ENCODE measurements at places on chromosomes 11 and 22.

- DNase-seq = no peak
Measured at GRCh38 chr11:99268886-99269285, 248.1 kb downstream of the CNTN5 start.

DNA sequence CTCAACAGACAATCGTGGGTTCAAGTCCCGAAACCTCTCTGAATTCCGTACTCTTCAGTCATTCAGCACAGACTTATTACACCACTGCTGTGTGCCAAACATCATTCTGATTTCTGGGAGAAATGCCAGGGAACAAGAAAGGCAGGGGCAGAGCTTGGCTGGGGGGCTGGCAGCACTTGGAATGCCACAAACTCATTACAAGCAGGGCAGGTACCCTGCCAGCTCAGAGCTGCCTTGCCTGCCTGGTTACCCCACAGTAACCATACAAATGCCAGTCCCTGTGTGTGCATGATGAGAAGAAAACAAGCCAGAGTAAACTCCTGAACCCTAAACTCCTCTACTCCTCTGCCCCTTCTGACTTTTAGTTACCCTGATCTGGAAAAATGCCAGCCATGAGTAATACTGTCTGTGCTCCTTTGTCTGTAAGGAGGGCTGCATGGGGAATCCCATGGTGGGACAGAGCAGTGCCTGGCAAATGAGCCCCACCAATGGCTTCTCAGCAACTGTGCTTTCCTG, 6.9 kb upstream of the RAD9A start:
- DNase-seq = no peak

GRCh38 chr11:57405271-57405860, 14.9 kb upstream of the PRG2 start:
- no peak for DNase-seq

- DNase-seq = no peak
Measured at GRCh38 chr11:102226702-102227490, 90.4 kb upstream of the BIRC3 start.

DNA sequence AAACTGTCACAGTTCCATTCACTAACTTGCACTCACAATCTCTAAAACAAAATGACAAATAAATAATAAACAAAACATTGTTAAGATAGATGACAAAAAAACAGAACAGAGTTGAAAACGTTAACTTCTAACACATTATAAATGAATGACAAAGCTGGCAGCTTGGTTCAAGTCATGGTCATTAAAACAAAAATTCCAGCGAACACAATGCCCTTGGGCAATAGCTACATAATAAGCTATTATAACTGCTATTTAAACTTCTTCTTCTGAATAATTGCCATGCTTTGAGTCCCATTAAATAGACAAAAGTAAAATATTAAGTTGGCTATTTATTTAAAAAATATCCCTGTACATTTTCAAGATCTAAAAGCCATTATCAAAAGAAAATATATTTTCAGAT, 54.7 kb downstream of the PICALM start:
- DNase-seq = no peak

GRCh38 chr11:105937331-105937730, 84.7 kb downstream of the MSANTD4 start:
- no peak for DNase-seq

DNA sequence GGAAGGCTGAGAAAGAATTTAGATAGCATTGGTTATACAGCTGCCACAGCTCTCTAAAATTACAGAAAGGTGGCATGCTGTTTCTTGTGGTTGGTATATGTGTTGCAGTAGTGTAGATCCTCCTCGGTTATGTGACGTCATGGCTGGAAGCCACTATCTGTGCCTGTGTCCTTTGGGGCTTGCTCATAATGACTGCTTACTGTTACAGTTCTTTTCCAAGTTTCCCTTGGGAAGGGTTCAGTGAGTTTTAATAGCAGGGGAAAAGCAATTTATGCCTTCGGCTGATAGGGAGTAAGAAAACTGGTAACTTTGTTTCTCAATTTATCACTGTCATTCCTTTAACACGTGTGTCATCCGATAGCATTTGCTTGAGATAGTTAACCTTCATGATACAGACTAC, 47.2 kb downstream of the POLD3 start:
- peak; percentile 36 for DNase-seq

GRCh38 chr22:31496735-31497146, 405 bp downstream of the SFI1 start:
- no peak for DNase-seq

DNA sequence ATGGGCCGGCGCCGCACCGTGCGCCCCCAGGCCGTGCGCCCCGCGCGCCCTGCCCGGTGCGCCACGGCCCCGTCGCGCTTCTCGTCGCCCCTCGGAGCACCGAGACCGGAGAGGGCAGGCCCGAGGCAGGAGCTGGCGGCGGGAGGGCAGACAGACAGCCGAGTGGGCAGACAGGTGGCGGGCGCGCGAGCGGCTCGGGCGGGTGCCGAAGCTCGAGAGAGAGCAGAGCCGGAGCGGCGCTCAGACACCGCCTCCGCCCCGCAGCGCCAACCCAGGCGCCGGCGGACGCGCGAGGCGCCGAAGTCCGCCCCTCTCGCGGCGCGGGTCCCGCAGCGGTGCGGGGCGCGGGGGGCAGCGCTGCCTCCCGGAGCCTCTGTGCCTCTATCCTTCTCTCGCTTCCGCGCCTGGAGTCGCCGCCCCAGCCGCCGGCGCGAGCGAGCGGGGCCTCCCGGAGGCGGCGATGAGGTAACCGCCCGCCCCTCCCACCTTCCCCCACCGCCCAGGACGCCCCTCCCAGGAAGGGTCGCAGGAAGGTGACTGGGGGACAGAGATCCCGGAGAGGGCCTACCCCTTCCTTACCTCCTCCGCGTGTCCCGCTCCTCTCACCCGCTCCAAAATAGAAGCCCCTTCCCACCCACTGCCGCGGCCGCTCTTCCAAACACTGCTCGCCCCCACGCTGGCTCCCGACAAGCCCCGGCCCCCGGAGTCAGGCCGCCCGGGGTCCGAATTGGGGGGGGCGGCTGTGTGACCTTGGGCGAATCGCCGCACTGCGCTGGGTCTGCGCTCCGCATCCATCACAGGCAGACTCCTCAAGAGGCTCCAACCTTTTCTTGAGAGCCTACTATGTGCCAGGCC, at the start of gene RASL10A:
Gene RASL10A, minus strand, starts transcription at position 412 of the 855 bp plus-strand sequence. CDS start 451 bp downstream, outside the sequence.
- DNase-seq = peak; percentile 55

DNA sequence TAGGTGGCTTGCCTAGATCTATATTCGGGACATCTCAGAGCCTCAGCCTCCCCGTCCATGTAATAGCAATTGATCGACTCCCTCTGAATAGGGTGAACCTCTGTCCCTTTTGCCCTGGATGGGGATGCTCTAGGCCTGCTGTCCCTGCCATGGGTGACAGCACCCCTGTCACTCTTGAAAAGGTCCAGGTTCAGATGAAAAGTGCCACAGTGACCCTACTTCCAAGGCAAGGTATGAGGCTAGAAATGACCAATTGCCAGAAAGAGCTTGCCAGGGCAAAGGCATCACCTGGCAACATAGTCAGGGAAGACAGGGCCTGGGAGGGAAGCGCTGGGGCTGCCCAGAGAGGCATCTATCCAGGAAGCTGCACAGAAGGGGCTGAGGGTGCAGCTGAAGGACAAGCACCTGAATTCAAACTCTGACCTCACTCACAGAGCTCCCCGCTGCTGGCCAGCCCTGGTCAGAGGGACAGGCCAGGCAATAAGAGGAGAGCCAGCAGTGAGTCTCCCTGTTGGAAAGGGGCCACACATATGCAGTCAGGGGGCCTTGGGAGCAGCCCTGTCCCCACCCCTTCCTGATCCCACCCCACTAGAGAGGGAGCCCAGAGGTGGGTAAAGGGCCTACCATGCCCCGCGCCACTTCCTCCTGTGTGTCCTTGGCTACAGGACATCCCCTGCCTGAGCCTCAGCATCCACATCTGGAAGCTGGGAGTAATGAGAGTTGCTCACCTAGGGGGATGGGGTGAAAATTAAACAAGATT, 9.0 kb upstream of the APOBEC3A start:
- DNase-seq = peak; percentile 10

GRCh38 chr11:16815047-16815767, 76.8 kb downstream of the C11orf58 start:
- peak; percentile 69 for DNase-seq

DNA sequence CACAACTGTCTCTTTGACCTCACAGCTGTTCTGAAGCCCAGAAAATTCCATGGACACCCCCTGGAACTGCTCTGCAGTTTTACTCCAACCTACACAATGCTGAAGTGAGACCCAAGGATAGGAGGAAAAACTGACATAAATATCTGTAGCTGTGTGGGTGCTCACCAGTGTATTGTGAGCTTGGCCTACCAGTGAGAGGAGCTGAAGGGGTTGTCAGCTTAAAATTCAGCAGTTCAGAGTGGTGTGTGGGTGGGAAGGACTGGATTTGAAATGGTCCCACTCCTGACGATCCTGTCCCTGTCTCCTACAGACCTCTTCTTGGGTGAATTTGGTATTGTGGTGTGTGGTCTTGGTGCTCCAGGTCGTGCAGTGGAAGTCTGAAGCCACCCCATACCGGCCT, 2.2 kb downstream of the TMEM223 start:
- DNase-seq = no peak

- DNase-seq = no peak
Measured at GRCh38 chr22:38828616-38829205, 15.1 kb downstream of the NPTXR start.

DNA sequence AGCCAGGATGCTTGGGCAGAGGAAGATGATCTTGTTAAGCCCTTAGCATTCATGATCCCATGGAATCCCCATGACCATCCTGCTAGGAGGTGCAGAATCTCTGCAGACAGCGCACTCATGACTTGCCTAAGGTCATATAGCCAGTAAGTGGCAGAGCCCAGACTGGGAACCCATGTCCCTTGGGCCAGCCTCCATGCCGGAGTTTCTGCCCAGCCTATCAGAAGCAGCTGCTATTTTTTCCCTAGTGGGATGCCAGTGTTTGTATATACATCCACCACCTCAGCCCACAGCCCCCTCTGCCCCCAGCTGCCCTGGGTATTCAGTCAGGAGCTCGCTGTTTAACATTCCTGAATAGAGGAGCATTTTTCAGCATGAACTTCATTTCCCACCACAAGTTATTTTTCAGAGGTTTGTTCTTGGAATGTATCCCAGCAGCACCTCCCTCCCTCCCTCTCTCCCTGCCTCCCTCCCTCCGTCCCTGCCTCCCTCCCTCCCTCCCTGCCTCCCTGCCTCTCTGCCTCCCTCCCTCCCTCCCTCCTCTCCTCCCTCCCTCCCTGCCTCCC, 34.4 kb upstream of the SUSD2 start:
- peak; percentile 87 for DNase-seq

GRCh38 chr11:123434911-123435310, 4.8 kb downstream of the GRAMD1B start:
- no peak for DNase-seq

GRCh38 chr22:21963286-21963685, 10.6 kb upstream of the PPM1F start:
- no peak for DNase-seq

DNA sequence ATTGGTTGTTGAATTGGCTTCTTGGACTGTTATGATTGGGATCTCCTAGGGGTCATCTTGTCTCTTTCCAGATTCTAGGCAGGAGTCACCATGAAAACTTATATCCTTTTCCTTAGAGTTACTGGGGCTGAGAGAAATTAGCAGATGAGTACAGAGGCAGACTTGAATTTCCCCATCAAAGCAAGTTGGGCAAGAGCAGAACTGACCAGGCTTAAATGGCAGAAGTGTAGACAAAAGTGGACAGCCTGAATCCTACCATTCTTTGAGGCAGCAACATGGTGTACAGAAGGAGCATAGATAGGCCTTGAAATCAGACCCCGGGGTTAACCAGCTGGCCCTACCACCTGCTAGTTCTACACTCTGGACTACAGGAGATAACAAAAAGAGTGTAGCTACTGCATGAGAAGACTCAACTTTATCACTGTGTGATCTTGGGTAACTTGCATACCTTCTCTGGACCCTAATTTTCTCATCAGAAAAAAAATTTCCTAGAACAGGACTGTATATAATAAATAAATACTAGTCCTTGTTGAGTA, 427.4 kb upstream of the CADM1 start:
- no peak for DNase-seq

GRCh38 chr11:130850185-130850944, 65.9 kb downstream of the SNX19 start:
- DNase-seq = no peak

- peak; percentile 58 for DNase-seq
Measured at GRCh38 chr22:36457688-36458450, 23.6 kb downstream of the TXN2 start.

DNA sequence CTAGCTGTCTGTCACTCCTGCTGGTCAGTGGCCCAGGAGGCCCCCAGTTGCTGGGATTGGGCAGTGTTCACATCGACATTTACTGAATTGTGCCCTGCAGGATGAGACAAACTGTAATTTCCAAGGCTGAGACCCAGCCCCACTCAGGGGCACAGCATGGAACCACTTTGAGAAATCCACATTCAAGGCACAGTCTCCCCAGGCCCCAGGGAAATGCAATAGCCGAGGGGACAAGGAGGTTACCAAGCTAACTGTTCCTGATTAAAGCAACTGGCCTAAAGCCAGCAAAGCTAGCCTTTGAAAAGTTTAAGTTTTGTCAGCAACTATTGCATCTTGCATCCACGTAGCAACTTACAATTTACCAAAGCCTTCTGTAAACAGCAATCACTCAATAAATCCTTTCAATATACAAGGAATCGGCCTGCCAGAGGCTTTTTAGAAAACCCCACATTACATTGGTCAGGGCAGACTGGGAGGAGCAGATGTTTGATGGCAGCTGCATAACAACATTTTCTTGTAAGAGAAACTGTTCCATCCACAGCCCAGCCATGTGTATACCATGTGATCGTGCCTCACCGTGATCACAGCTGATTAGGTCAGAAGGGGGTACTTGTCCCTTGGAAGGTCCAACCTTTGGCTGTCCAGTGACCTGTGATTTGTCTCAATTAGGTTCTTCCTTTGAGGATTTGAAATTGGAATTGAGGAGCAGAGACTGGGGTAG, 103.9 kb downstream of the TENM4 start:
- DNase-seq = no peak

DNA sequence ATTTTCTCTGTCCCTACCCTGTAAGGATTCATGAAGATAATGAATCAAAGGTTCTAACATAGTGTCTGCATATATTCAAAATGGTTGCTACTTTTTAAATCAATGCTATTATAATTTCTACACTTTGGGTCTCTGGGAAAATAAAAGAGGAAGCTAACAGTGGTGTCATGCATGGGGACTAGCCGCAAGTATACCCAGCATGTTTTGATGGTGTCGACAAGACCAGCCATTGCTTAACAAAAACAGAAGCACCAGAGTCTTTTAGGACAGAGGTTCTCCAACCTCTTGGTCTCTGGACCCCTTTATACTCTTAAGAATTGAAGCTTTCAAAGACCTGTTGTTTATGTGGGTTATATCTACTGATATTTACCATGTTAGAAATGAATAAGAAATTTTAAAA, 37.8 kb downstream of the RNF141 start:
- DNase-seq = no peak

- DNase-seq = peak; percentile 69
Measured at GRCh38 chr11:128904656-128905344, 13.6 kb downstream of the KCNJ5 start.

DNA sequence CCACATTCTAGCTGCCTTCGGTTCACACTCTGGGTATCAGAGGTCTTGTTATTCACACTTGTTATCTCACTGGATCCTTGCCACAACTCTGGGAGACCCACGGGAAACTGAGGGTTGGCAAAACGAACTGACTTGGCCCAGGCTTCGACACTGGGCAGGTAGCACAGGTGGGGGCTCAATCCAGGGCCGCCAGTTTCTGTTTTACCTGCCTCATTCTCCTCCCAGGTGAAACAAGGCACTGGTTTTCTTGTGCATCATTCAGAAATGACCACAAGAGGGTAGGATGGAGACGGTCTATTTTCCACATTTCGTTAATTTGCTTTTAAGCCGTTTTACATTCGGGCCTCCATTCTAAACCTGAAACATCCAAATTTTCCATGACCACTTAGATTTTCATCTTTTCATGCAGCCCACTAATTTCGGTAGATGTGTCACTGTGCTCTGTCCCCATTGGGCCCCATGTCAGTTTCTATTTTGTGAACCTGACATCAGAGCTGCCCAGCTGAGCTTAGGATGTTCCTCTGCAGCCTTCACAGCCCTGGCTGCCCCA, 108.1 kb downstream of the KIAA1671 start:
- no peak for DNase-seq

Measured in femur (tissue), 1 donor.